HT1080 (cell line): ENCODE measurements at places on chromosomes 16 and 17. TPM values are rescaled to one million over a fixed set of nuclear protein-coding genes. Genes with fewer than 3 reads are reported as not detected.

The INCA1 gene
- total RNA-seq, result 0.08 TPM in 1 of 2 replicates, not detected in the other

The C17orf58 gene
- 30.0 and 34.9 TPM in 2 replicates for total RNA-seq

The PLD2 gene
- 12.8 and 13.1 TPM in 2 replicates for total RNA-seq

The GRAPL gene
- total RNA-seq, result not detected in 2 replicates

The TMEM114 gene
- total RNA-seq, result not detected in 2 replicates

The HS3ST3A1 gene
- 163 and 187 TPM in 2 replicates for total RNA-seq

The RSPRY1 gene
- total RNA-seq, result 28.1 and 36.6 TPM in 2 replicates

The CMTM1 gene
- total RNA-seq, result 6.5 and 8.7 TPM in 2 replicates

The HS3ST4 gene
- total RNA-seq, result not detected in 2 replicates

The FN3KRP gene
- 22.6 and 32.0 TPM in 2 replicates for total RNA-seq

The TIGD7 gene
- total RNA-seq, result 2.8 and 3.1 TPM in 2 replicates

The MXRA7 gene
- 77.4 and 105 TPM in 2 replicates for total RNA-seq

The VASN gene
- 3.4 and 4.9 TPM in 2 replicates for total RNA-seq

The ATP5PD gene
- 259 and 270 TPM in 2 replicates for total RNA-seq

The KREMEN2 gene
- 2.4 and 2.5 TPM in 2 replicates for total RNA-seq

The KRT25 gene
- not detected in 2 replicates for total RNA-seq

The NTN1 gene
- 0.03 TPM in 1 of 2 replicates, not detected in the other for total RNA-seq

The TRIM47 gene
- 22.7 and 26.6 TPM in 2 replicates for total RNA-seq

The COX6A2 gene
- not detected in 2 replicates for total RNA-seq

The ECI1 gene
- total RNA-seq, result 32.5 and 40.0 TPM in 2 replicates

The PLA2G10 gene
- not detected in 2 replicates for total RNA-seq
